ENCODE measurements at places on chromosomes 13 and 19.

- no peak for DNase-seq
These were observed 8.5 kb downstream of the CCDC8 start for GRCh38 chr19:46404753-46405468.

- DNase-seq = no peak
These were observed 51.3 kb downstream of the ZNF536 start for GRCh38 chr19:30423481-30423880.

- DNase-seq = no peak
These were observed 82.4 kb downstream of the COL4A1 start for GRCh38 chr13:110224519-110224918.

GRCh38 chr13:33543631-33544265 lies 258.2 kb upstream of the STARD13 start:
- DNase-seq = no peak

DNA sequence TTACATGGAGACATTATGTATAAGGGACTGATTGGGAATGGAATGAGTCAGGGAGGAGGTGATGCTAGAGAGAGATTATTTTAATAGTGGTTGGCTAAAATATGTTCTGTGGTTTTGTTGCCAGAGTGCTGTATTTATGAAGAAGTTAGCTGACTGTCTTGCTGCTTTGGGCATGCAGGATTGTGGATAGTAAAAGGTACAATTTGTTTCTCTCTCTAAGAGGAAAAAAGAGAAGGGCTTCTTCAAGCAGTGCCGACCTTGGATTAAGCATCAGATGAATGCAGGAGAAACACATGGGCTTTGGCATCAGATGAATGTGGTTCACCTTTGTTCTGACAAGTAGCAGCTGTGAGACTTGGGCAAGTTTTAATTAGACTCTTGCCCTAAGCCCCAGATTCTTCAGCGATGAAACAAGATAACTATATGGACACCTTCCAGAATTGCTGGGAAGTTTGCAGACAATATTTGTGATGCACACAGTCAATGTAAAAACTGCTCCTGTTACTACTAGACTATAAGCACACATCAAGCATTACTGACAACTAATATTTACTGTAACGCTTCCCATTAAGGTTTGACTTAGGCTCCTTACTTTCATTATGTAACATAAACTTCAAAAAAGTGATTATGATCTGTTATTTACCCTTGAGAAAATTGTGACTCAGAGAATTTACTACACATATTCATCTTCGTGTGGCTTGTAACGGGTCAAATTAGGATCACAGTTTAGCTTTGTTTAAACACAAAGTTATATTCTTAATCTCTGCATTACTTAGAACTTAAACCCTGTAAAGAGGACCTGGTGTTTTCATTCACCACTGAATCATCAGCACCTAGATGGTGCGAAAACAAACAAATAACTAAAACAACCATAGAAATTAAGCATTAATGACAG lies 824.0 kb downstream of the PCDH9 start:
- DNase-seq = no peak

- DNase-seq = no peak
These were observed at the start of gene OR7E24 for GRCh38 chr19:9250630-9251029. Gene OR7E24, plus strand, starts transcription at chr19:9250930. Its CDS starts 114 bp downstream, at chr19:9251044.

DNA sequence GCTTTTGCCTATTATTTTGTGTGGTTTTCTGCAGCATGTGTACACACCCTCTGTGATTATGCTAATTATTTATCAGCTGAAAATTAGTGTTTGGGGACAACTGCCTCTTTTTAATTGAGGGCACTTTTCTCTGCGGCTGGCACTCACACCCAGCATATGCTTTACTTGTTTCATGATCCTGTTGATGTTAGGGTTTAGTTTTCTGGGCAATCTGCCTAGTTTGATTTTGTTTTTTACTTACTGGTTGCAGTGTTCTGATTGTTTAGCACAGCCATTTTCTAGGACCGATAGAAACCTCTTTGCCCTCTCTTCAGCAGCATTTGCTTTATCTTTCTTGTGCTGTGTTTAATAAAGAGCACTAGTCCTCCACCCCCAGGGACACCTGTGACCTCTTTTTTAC lies 161.6 kb downstream of the PAN3 start:
- DNase-seq = no peak

- no peak for DNase-seq
These were observed 77.0 kb downstream of the PTPRS start for GRCh38 chr19:5263615-5264014.

- DNase-seq = no peak
These were observed 350.6 kb upstream of the ARGLU1 start for GRCh38 chr13:106918557-106918860.

- DNase-seq = no peak
These were observed 55.1 kb downstream of the RFX2 start for GRCh38 chr19:6055013-6055795.

DNA sequence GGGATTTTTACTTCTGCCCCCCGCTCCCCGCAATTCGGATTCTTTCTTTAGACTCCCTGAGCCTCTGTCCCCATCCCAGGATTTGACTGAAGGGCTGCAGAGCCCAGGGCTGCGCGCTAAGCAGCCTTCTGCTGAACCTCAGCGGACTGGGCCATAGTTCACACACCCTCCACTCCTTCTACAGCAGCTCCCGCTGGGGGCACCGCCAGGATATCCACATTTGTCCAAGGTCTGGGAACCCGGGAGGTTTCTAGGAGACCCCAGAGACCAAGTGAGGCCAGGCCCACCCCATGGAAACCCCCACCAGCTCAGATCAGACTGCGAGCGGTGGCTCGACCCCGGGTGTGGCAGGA lies 463.3 kb downstream of the ITGBL1 start:
- DNase-seq = no peak

GRCh38 chr13:81017513-81018152 lies 676.7 kb upstream of the SPRY2 start:
- no peak for DNase-seq

- DNase-seq = no peak
These were observed 710.8 kb upstream of the PCDH20 start for GRCh38 chr13:62126400-62126799.

GRCh38 chr13:40629678-40630384 lies 36.6 kb downstream of the FOXO1 start:
- no peak for DNase-seq

- no peak for DNase-seq
These were observed 40.4 kb downstream of the CRTC1 start for GRCh38 chr19:18723871-18724377.

DNA sequence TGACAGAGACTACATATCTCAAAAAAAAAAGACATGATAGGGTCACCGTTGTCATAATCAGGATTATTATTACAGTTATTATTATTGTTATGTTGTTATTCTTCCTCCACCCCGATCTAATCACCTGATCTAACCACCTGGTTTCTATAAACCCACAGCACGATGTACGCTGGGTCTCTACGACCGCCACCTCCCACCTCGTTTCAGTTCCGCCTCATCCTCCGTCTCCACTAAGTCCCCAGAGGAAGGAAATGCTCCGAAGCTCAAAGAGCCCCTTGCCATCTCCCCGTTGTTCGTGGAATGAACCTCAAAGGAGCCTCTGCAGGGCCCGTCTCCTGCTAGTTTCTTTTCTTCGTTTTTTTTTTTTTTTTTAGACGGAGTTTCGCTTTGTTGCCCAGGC lies 15.9 kb upstream of the MEIS3 start:
- DNase-seq = no peak

GRCh38 chr13:44273991-44274770 lies 99.4 kb upstream of the SERP2 start:
- DNase-seq = peak; percentile 16

- no peak for DNase-seq
These were observed 37.3 kb downstream of the NFIC start for GRCh38 chr19:3403489-3404323.

DNA sequence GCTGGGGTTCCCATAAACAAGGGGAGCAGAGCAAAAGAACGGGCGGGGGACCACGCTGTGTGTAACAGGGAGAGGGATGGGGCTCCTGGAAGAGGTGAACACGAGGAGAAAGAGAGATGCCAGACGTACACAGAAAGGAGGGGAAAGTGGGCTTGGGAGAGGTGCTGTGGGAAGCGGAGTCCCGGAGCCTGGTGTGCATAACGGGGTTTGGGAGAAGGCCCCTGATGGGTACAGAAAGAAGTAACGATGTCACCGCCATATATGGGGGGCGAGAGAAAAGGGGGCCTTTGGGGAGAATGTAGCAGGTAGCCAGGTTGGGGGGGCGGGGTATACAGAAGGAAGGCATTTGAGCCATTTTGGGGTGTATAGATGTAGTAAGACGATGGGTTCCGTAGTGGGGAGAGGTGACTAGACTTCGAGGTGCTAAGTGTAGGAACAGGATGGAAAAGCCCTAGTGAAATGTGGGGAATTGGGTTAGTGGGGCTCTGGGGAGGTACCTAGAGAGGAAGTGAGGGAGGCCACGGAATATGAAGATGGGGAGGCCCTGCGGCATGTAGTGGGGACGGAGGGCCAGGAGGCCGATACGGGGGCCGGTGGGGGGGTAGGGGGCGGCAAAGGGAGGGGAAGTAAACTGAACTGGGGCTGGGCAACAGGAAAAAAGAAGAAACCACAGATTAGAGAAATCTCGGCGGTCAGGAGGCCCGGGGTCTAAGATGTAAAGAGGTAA lies 787 bp downstream of the ZNF580 start:
- DNase-seq = no peak

DNA sequence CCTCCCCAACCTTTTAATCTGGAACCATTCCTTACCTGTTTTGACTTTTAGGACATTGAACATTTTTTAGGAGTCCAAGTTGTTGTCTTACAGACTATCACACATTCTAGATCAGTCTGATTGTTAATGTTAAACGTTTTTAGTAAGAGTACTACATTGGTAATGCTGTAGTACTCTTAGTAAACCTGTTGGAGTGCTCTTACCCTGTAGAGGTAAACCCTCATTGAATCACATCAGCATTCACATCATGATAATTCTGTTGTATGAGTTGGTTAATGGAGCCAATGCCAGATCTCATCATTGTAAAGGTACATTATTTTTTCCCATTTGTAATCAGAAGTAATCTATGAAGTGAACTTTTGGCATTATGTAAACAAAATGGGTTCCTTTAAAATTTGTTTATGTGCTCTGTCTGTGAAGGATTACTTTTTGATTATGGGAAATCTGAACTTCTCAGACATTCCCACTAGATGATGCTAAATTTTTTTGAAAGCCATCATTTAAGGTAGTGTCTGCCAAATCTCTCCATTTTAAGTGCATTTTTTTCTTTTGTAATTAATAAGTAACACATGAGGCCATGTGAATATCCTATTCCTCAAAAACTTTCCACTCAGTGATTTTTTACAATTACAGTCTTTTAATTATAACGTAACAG lies 55.2 kb downstream of the VWA8 start:
- DNase-seq = no peak

DNA sequence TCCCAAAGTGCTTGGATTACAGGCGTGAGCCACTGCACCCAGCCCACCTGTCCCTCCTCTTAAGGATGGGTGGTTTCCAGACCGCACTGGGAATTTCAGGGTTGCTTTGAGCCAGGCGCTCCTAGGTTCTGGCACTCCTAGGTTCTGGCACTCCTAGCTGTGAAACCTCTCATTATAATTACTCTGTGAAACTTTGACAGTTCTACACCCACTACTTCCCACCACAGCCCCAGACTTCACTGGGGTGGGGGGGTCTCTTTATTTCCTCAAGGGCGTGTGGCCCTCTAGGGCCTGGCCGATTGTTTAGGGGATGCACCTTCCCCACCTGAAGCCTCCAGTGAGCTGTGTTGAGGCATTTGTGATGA lies 2.3 kb upstream of the ADAMTS10 start:
- no peak for DNase-seq

DNA sequence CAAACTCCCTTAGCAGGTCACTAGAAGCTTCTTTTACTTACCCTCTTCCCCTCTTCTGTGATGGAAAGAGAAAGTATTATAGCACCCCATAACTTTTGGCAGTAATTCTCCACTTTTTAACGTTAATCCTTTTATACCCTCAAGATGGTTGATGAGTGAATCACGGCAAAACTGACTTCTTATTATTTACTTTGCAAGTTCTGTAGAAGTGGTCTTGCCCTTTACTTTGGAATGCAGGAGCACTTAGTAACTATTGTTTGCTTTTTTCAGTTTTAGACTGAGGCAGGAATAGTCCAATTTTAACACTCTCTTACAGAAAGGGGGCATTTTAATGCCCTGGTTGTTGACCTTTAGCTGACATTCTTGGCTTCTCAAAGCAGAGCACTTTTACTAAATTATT lies 260.1 kb downstream of the LMO7 start:
- no peak for DNase-seq

DNA sequence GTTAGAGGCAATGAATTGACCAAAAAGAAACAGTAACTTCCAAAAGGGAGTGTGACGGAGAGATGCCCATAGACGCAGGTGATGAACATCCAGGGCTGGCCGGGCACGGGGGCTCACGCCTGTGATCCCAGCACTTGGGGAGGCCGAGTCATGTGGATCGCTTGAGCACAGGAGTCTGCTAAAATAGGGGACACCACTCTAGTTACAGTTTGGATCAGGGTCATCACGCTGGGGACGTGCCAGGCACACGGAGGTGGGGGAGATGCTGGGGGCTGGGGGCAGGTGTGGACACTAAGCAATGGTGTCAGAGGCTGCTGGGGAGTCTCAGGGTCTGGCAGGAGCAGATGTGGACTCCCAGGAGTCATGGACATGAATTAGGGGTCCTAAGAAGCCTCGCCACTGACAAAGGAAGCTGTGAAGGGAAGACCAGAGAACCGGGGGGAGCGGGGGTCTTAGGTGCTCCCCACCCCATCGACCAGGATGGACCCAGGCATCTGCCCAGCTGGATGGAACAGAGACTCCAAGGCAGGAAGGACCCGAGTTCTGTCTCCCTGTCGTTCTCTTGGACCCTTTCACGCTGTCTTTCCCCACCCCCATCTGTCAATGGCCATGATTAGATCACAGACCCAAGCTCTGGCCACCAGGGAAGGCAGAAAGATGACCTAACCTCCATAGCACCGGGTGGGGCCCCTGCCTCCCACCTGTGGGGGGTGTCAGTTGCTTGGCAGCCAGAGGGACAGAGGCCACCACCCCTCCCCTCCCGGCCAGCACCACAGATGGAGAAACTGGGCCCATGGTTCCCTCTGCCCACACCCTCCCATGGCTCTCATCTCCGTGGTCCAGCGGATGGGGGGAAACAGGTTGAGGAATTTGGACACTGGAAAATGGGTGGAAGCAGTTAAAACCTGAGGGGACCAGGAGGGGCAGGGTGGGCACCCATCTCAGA lies 19.6 kb downstream of the CCDC8 start:
- DNase-seq = no peak

DNA sequence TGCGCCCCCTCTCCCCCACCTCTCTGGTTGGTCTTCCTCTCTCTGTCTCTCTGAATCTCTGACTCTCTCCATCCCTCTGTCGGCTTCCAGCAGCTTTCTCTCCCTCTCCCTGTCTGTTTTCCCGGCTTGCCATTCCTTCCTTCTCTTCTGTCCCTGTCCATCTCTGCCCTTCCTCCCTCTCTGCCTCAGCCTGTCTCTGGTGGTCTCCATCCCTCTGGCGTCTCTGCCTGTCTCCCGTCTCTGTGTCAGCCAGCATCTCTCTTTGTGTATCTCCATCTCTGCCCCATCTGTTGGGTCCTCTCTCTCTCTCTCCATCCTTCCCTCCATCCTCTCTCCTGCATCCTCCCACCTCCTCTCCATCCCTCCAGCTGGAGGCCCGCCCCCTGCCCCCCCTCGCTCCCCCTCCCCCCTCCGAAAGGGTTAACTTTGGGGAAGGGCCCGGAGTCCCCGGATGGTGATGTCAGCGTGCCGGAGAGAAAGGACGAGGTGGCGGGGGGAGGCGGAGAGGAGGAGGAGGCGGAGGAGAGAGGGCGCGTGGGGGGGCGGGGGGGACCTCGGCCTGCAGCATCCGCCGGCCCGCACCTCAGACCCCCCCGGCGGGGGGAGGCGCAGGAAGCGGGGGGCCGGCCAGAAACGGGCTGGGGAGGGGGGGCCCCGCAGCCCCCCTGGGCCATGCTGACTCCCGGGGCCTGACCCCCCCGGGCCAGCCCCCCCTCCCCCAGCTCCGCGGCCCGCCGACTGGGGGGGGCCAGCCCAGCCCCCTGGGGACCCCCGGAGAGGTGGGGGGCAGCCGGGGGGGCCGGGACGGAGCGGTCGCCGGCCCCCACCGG lies at the start of gene BRSK1:
Gene BRSK1 (plus strand): TSS at position 450 of the 830 bp plus-strand sequence. CDS start 446 bp downstream, outside the sequence.
- peak; percentile 59 for DNase-seq

Measured in activated naive CD4-positive, alpha-beta T cell treated with anti-CD3 and anti-CD28 coated beads, Interleukin-2, amount 50 U/mL, for 16 hours (primary cell).